ENCODE measurements at places on chromosomes 11 and 22. TPM values are rescaled to one million over a fixed set of nuclear protein-coding genes. Genes with fewer than 3 reads are reported as not detected.
A peak's percentile ranks its signal among the peaks of the same experiment; 100 is the strongest.

The APOA5 gene
- total RNA-seq = not detected

The MS4A7 gene
- total RNA-seq = not detected

The MGAT3 gene
- 2.7 TPM for total RNA-seq

The PATE2 gene
- total RNA-seq = not detected

- no peaks in the 10 kb centered on the region for H3K36me3 ChIP-seq
- DNase-seq = no peak
- H3K4me1 ChIP-seq = no peaks in the 10 kb centered on the region
- H3K27me3 ChIP-seq = peaks cover 15% of the 10 kb centered on the region
- H3K4me3 ChIP-seq = no peak overlapping the region
- H3K27ac ChIP-seq = no peak overlapping the region
These were observed 1421.9 kb downstream of the BRD1 start for GRCh38 chr22:48405741-48406140.

DNA sequence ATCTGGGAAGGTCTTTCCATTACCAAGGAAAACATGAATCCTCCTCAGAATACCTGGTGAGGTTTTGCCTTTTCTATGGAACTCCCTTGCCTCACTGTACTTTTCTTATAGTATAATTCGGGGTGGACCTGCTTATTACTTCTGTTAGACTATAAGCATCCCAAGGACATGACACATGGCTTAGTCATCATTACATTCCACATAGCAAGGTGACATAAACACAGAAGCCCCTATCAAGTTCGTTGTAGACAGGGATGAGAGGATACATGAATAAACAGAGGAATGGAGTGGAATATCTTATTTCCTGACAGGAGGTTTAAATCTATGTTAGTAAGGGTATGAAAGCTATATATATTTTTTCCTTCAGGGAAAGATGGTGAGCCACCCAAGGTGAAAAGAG is 532.2 kb upstream of the CCDC90B start:
- H3K4me3 ChIP-seq = no peak overlapping the region
- H3K4me1 ChIP-seq = peaks cover 39% of the 10 kb centered on the region
- no peaks in the 10 kb centered on the region for H3K27me3 ChIP-seq
- H3K36me3 ChIP-seq = no peaks in the 10 kb centered on the region

GRCh38 chr22:29994027-29994715 is 86.1 kb upstream of the HORMAD2 start:
- H3K4me1 ChIP-seq = no peaks in the 10 kb centered on the region
- H3K36me3 ChIP-seq = peaks cover 4% of the 10 kb centered on the region
- peak; percentile 22 for DNase-seq

- H3K4me1 ChIP-seq = peaks cover 6% of the 10 kb centered on the region
- no peak overlapping the region for H3K27ac ChIP-seq
- H3K4me3 ChIP-seq = no peak overlapping the region
- no peak for DNase-seq
- H3K36me3 ChIP-seq = no peaks in the 10 kb centered on the region
- H3K27me3 ChIP-seq = no peaks in the 10 kb centered on the region
These were observed 196.4 kb downstream of the SBF2 start for GRCh38 chr11:10097615-10098014.

Data from A673 (cell line).